ENCODE measurements at places on chromosomes 11 and 22.

GRCh38 chr11:36131721-36132397 lies 157.4 kb downstream of the COMMD9 start:
- no peak for DNase-seq

- DNase-seq, result no peak
Measured at GRCh38 chr11:57394203-57394965, 3.9 kb upstream of the PRG2 start.

DNA sequence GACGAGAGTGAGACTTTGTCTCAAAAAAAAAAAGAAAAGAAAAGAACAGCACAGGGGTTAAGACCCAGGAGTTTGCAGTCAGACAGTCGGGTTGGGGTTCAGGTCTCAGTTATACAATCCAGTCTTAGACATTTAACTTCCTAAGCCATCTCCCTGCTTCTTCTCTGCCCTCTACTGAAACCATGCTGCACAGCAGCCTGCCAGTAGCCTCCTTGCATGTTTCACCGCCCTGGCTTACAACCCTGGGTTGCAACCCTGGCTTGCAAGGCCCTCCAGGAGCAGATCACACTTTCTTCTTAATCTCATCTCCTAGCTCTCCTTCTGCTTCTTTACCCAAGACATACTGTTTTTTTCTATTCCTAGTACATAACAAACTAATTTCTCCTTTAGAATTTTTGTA lies 5.9 kb upstream of the B3GAT3 start:
- no peak for DNase-seq

DNA sequence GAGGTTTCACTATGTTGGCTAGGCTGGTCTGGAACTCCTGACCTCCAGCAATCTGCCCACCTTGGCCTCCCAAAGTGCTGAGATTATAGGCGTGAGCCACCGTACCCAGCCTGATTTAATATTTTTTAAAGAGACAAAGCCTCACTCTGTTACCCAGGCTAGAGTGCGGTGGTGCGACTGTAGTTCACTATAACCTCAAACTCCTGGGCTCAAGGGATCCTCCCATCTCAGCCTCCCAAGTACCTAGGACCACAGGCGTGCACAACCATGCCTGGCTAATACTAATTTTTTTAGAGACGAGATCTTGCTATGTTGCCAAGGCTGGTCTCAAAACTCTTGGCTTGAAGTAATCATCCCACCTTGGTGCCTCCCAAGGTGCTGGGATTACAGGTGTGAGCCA lies 13.5 kb downstream of the GTPBP1 start:
- no peak for DNase-seq

- DNase-seq, result no peak
Measured at GRCh38 chr22:50236731-50237409, 8.0 kb downstream of the TUBGCP6 start.

DNA sequence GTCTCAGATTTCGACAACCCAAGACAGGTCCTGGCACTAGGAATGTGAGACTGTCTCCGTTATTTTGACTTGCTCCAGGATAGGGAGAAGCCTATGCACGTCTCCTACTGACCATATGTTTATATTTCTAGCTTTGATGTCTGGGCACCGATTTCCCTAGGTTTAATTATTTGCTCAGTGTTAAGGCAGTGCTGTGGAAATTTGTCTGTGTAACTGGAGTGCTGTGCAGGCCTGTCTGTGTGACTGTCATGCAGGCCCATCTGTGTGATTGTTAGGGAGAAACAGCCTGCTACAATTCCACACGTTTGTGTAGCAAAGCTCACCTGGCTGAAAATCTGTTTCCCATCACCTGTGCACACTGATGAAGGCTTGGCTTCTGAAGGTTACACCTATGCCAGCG lies 29.6 kb upstream of the HSPA8 start:
- DNase-seq, result no peak

DNA sequence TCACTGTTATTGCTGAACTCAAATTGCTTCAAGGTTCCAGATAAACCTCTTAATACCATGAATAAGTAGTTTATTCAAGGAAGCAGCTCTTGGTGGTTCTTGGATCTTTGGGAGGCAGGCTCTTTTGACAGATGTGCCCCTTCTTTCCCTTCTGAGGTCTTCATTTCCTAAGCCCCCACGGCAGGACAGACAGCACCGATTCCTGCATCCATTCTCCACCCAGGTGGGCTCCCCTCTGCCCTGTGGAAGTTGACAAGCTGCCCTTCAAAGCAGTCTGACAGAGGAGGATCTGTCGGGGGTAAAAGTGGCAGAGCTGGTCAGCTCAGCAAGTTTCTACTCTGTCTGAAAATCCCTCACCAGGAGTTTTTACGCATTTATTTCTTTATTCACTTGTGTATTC lies 605.3 kb upstream of the B3GAT1 start:
- DNase-seq, result no peak

DNA sequence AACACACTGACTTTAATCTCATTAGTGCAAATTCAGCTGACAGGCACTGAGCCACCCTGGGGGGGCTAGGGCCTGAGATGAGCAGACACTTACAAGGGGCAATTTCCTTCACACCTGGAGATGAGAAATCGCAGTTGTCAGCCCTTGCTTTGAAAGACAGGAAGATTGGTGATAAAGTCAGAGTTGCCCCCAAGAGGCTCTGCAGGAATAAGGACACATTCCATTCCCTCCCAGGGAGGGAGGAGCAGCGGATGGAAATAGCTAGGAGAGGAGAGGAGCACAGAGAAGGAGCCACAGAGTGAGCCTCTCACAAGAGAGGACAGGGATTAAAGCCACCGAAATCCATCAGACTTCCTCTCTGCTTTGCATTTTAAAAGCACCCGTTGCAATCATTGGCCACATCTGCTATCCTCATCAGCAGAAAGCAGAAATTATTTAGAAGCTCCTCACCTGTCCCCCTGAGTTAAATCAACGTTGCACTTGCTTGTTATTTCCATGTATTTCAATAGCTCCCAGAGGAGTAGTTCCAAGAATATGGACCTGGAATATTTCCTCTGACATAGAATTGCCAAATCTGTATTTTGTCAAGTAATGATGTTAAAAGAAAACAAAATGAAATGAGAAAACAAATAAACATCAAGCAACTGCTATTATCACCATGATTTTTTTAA lies 213.7 kb downstream of the BARX2 start:
- no peak for DNase-seq

DNA sequence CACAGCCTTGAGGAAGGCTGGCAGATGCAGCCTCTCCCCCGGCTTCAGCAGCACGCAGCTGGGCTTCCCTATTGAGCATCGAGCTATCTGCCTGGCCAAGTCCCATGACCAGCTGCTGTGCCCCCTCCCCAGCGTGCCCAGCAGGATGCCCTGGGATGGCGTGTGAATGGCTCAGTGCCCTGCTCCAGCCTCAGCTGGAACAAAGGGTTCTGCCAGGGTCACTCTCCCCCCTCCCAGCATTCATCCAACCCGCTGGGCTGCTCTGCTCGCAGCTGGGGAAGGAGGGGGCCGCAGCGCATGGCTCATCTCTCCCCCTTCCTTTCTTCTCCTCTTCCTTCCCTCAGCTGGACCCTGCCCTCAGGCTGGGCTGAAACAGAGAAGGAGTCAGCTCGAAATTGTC lies 14.5 kb downstream of the LRP4 start:
- no peak for DNase-seq

DNA sequence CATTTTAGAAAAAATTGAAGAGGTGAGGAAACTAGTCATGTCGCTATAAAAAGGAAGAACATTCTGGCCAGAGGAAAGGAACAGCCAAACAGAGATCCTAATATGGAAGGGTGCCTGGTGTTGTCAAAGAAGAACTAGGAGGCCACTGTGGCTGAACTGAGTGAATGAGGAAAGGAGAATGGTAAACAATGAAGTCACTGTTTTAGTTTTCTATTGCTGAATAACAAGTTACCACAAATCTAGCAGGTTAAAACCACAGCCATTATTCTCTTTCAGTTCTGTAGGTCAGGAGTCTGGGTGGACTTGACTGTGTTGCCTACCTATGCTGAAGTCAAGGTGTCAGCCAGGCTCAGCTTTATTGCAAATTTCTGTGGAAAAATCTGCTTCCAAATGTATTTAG lies 549.3 kb upstream of the CCDC90B start:
- DNase-seq, result no peak

- DNase-seq, result peak; percentile 91
Measured at GRCh38 chr11:94128746-94129511, at the start of gene PANX1. Gene PANX1, plus strand, starts transcription at chr11:94128841. Its CDS starts 472 bp downstream, at chr11:94129313.

DNA sequence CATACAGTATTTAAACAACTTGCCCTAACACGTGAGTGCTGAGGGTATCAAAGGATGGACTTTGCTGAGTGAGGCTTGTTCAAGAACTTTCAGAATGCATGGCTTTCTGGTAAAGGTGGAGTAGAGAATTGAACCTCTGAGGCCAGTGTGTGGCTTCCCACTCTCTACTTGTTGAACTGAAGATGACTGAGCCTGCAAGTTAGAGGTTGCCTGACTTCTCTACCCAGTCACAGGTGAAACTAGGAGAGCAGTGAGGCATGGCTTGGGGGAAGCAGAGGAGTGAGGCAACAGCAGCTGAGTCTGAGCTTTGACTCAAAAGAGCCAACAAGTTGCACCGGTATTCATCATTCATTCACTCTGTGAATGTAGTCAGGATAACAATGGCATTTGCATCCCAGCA lies 256.4 kb upstream of the SESN3 start:
- DNase-seq, result no peak

DNA sequence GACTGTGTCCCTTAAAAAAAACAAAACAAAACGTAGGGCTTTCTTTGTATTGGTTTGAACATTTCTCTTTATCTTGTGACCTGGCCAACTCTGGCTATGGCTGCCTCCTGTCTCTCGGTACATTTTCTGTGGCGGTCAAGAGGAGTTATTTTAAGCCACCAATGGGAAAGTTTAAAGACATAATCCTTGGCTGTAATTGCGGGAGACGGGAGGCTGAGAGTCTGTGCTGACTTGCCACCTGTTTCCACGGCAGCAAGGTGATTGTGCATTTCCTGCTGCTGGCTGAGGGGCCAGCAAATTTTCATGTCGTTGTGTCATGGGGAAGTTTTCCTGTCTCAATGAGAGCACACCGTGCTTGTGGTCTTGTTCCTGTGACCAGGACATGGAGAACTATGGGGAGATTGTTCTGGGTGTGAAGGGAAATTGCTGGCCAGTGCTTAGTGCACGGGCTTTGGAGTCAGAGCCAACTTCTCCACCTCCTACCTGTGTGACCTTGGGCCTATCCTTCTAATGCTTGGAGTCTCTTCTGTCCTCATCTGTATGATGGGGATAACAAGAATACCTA lies 11.0 kb downstream of the PTPRJ start:
- peak; percentile 68 for DNase-seq

DNA sequence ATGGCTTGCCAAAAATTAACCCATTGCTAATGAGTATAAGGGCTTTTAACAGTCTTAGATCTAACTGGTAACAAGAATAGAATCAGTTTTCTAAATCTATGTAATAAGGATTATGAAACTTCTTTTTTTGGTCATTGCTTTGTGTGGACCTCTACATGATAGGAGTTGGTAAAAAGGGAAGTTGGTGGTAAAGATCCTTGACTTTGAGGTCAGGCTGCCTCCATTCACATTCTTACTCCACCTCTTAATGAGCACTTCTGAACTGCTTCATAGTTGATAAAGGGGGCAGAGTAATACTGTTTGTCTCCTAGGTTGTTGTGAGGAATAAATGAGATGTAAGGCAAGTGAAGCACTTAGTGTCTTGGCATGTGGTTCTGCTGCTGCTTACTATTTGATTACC lies 10.6 kb downstream of the EIF3M start:
- DNase-seq, result no peak

- no peak for DNase-seq
Measured at GRCh38 chr11:83662494-83662893, 376.3 kb upstream of the CCDC90B start.

DNA sequence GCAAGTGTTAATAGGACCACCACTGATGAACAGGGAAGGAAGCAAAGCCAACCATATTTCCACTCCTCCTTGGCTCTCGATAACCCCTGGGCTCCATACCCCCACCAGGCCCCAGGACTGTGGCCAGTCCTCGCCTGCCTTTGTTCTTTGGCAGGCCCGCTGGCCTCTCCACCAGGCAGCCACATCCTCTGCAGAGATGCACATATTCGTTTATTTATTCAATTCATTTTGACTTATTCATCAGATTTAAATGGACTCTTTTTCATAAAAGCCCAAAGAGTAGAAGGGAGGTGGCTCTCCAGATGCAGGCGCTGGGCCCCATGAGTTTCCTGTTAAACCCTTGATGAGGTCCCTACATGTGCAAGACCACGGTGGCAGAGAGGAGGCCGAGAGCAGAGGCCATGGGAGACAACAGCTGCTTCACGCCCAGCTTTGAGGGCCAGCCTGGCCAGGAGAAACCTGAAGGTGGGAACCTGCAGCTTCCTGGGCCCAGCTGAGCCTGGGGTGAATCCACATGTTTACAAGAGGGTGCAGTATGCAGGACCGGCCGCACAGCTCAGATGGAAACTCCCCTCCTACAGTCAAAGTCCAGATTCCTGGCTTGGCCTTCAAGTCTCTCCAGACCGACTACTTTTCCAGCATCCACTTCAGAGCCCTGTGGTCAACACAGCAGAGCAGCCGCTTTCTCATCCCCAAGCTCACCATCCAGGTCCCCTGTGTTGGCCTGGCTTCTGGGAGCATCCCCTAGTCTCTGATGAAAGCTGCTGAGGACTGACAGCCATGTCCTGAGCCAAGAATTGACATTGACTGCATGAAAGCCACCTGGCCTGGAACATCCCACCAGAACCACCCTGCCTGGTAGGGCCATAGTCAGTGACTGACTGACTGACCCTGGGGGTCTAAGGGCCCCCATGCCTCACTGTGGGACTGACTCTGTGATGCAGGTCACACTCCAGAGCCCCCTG lies 39.7 kb upstream of the CCND1 start:
- no peak for DNase-seq

DNA sequence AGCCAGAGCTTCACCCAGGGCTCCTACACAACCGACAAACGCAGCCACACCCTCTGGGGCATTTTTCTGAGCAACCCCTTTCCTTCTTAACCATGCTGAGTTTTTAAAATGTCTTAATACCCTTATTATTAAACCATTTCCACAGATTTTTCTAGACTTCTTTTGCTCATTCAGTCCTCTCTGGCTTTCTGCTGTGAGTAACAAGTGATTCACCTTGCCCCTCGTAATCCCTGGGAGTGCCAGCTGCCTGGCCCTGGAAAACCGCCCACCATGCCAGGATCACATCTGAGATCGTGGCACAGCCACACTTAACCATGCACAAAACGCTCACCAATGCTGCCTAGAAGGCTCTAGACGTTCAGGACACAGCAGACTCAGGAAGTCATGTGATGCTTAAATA lies 25.4 kb downstream of the YPEL1 start:
- DNase-seq, result no peak

DNA sequence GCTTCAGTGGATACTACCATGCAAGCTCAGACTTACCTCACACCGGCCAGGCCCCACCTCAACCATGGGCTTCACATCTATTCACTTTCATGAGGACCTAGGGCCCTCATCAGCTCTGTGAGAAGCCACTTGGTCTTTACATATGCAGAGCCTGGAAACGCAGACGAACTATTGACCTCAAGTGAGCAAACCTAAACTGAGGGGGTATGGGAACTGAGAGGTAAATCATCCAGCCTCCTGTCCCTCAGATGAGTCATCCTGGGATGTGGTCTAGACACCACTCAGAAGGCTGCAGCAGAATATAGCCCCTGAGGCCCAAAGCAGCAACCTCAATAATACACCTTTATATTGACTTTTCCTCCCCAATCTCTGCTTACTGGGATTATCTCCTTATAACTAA lies 578.0 kb downstream of the INSC start:
- no peak for DNase-seq

GRCh38 chr11:47333886-47334443 lies 18.5 kb downstream of the MYBPC3 start:
- DNase-seq, result no peak

- peak; percentile 4 for DNase-seq
Measured at GRCh38 chr11:33987975-33988580, 63.5 kb upstream of the CAPRIN1 start.

Measured in NCI-H510A treated with DMSO at 0.1 percent for 48 hours (cell line).